ENCODE measurements at places on chromosomes 3 and 15. TPM values are rescaled to one million over a fixed set of nuclear protein-coding genes. Genes with fewer than 3 reads are reported as not detected.

TIMP4 gene
- 2.0 TPM for total RNA-seq

MINDY2 gene
- total RNA-seq: 35.9 TPM

TMEM40 gene
- total RNA-seq: 1.5 TPM

PRSS50 gene
- 0.99 TPM for total RNA-seq

GRAMD2A gene
- 0.82 TPM for total RNA-seq

GXYLT2 gene
- 26.6 TPM for total RNA-seq

DUOXA2 gene
- total RNA-seq: not detected

RNU5B-1 gene
- total RNA-seq: not detected

SLCO2A1 gene
- 17.1 TPM for total RNA-seq

SPRED1 gene
- 40.4 TPM for total RNA-seq

ZNF619 gene
- 9.6 TPM for total RNA-seq

NR1I2 gene
- 0.47 TPM for total RNA-seq

RBM6 gene
- 78.2 TPM for total RNA-seq

ZNF860 gene
- total RNA-seq: 2.2 TPM

TLE3 gene
- 112 TPM for total RNA-seq

LMAN1L gene
- total RNA-seq: not detected

IQCF5 gene
- not detected for total RNA-seq

PLA2G4F gene
- 27.8 TPM for total RNA-seq

SERINC4 gene
- 0.23 TPM for total RNA-seq

ITGB5 gene
- 68.1 TPM for total RNA-seq

BCHE gene
- 10.3 TPM for total RNA-seq

SCN11A gene
- 1.5 TPM for total RNA-seq

ITIH1 gene
- total RNA-seq: 0.41 TPM

TRNT1 gene
- 28.4 TPM for total RNA-seq

CLDN1 gene
- total RNA-seq: 36.4 TPM

ATOSA gene
- 59.3 TPM for total RNA-seq

PP2D1 gene
- total RNA-seq: not detected

SCAANT1 gene
- total RNA-seq: not detected

ITIH4 gene
- 10.7 TPM for total RNA-seq

AADACL2 gene
- not detected for total RNA-seq

CTXN2 gene
- total RNA-seq: not detected

EOMES gene
- 0.41 TPM for total RNA-seq

VEPH1 gene
- 47.6 TPM for total RNA-seq

CCR5 gene
- 0.47 TPM for total RNA-seq

ACKR2 gene
- 6.4 TPM for total RNA-seq

TRIM42 gene
- not detected for total RNA-seq

FEZF2 gene
- total RNA-seq: not detected

CHRM5 gene
- total RNA-seq: not detected

SPATA16 gene
- not detected for total RNA-seq

MIX23 gene
- total RNA-seq: 14.8 TPM

GPR160 gene
- total RNA-seq: 25.9 TPM

POPDC2 gene
- total RNA-seq: 10.5 TPM

HTR3E gene
- total RNA-seq: not detected

AGBL1 gene
- total RNA-seq: 9.9 TPM

TLR9 gene
- total RNA-seq: not detected

NEK10 gene
- 11.1 TPM for total RNA-seq

PLXNB1 gene
- 202 TPM for total RNA-seq
